GM13976 (cell line): ENCODE measurements at places on chromosomes 1 and 21.
A peak's percentile ranks its signal among the peaks of the same experiment; 100 is the strongest.

DNA sequence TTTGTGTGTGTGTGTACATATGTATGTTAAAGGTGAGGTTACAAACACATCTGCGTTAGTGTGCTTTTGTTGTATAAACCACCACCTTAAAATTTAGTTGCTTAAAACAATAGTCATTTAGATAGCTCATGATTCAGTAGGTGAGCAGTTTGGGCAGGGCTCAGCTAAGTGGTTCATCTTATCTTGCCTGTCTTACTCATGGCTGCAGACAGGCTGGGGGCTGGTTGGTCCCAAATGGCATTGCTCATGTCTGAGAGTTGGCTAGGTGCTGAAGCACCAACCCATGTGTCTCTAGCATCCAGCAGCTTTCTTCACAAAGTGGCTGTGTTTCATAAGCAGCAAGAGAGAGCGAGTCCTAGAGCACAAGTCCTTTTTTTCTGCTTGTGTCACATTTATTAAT, 91.4 kb downstream of the MACF1 start:
- no peak for DNase-seq

GRCh38 chr1:178689769-178690168, 35.3 kb upstream of the RALGPS2 start:
- DNase-seq: no peak

DNA sequence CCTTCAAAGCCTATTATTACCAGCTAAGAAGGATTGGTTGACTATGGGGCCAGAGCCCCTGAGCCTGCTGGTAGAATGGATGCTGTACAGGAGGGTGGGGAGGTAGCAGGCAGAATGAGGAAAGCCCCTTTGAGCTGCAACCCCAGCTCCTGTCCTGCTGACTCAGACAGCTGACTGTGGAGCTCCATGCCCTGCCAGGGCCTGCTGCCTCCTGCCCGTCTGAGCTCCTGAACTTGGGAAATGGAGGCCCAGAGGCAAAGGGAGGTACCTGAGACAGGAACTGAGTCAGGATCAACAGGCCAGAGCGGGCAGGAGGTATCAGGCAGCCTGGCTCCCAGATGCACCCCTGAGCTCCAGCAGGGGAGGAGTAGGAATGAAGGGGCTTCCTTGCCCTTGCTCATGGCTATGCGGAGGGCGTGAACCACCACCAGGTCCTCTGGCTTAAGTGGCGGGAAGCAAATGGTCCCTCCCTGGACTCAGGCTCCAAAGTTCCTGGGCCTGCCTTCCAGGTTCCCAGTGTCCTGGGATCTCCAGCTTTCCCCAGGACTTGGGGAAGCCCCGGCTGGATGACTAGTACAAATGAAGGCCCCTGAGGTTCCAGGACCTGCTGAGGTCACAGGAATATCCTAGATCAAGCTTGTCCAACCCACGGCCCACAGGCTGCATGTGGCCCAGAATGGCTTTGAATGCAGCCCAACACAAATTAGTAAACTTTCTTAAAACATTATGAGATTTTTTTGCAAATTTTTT, 3.9 kb upstream of the SFN start:
- DNase-seq: no peak

- no peak for DNase-seq
Measured at GRCh38 chr1:109275706-109276345, 7.1 kb downstream of the PSRC1 start.

GRCh38 chr1:68675336-68675735, 178.5 kb upstream of the DEPDC1 start:
- no peak for DNase-seq

DNA sequence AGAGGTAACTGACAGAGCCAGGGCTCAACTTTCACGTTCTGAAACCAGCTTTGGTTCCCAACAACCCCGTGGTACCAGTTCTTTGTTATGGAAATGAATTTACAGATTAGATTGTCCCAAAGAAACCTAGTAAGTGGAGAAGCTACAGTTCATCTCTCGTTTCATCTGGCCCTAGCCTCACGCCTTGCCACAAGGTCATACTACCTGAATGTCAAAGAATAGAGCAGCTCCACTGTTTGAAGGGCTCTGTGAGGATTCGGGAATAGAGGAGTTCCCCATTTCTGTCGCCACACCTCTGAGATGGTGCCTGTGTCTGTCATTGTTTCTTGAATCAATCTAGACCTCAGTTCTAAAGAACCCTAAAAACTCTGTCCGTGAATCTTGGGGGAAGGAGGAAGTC, 15.0 kb upstream of the CDC42 start:
- DNase-seq: no peak

GRCh38 chr1:247332623-247333361, 1.1 kb upstream of the ZNF496 start:
- no peak for DNase-seq

DNA sequence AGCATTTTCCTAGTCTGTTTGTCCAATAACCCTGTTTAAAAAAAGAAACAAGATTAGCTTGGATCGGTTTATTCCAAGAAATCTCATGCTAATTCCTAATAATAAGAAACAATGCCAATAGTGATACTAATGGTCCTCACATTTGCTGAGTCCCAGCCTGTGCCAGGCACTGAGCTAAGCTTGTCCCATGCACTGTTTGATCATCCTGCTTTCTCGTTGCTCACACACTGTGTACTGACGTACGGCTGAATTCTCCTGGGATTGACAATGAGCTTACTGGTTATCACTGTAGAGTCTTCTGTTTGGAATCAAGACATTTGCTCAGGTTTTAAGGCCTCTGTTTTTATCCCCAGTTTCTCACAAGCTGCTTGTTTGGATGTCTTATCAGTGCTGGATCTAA, 71.1 kb downstream of the CACNA1E start:
- no peak for DNase-seq

- no peak for DNase-seq
Measured at GRCh38 chr1:81548918-81549587, 251.7 kb upstream of the ADGRL2 start.

DNA sequence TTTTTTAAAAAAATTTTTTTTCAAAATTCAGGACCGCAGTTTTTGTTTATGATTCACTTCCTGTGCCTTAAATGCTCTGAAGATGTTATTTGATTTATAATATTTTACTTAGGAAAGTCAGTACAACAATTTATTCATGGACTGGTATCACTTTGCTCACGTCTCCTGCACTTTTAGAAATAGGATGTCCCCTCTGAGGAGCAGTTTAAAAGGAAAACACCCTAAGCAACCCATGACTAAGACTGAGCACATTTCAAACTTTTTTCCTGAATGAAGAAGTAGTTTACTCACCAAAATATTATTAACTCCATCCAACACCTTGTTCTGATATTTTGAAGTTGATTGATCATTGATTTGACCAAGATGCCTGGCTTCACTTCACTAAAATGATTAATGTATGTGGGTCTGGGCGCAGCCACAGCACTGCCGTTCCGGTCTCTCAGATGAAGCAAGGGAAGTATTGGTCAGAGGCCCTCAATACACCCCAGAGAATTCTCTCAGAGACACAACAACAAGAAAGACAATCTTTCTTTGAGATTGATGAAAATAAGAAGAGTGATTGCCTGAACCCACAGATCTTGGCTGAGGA, 223.9 kb downstream of the TGFB2 start:
- DNase-seq: no peak

GRCh38 chr1:13751458-13751871, 51.5 kb downstream of the PRDM2 start:
- peak; percentile 59 for DNase-seq

DNA sequence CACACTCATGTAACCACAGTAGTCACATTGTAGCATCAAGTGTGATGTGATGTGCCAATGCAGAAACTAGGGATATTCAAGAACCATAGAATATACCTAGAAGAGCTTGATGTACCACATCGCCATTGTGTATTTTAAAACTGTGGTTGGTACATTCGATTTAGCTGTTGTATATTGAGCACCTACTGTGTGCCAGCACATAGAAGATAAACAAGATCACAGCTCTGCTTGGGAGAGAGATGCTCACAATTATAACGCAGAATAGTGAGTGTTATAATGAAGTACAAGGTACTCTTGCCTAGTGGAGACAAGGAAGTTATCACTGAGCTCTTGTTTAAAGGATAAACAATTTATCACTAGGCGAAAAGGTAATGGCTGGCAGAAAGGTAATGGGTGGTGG, 4.7 kb downstream of the BTF3L4 start:
- no peak for DNase-seq

- DNase-seq: no peak
Measured at GRCh38 chr21:16976193-16976592, 536.6 kb upstream of the CXADR start.

GRCh38 chr21:38349111-38349746, 92.4 kb downstream of the KCNJ15 start:
- no peak for DNase-seq

GRCh38 chr1:66777831-66778230, 23.2 kb downstream of the INSL5 start:
- no peak for DNase-seq

DNA sequence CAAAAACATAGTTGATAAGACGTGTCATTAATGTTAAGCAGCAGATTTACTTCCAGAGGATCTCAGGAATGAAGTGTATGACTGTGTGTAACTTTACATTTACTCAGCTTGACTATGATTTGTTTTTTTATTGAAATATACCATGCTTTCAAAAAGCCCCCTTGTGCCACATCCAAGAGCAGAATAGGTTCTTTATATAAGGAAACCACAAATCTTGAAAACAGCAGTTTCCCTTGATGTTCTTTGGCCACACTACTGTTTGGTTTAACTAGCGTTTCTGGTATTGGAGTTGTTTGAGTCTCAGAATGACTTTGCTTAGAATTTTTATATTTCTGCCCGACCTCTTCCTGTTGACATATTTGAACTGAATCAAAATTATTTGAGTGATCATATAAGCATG, 25.0 kb downstream of the LRRC8C start:
- peak; percentile 15 for DNase-seq

GRCh38 chr1:235931171-235931738, 64.5 kb upstream of the LYST start:
- no peak for DNase-seq

DNA sequence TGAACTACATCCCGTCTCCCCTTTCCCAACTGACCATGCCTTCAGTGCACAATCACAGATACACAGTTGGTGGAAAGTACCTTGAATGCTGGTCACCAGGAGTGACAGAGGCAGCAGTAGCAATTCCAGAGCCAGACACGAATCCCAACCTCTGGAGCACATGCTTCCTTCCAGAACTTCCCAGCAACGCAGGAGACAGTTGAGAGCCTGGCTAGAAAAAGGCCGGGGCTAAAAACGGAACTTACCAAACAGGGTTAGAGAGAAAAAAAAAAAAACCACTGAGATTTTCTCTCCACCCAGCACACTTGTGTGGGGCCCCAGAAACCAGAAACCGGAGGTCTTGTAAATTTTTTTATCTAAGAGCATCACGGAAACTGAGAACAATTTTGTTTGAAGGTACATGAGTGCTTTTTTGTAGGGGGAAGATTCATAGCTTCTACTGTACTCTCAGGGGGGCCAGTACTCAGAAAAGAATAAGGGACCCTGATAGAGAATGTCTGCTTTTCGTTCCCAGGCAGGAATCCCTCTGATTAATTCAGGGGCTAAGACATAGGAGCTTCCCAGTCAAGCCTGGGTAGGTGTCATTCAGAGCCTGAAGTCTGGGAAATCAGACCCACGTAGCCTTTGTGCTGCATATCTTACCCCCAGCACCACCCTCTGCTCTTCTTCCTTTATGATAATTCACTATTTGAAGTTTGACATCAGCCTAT, at the start of gene CD48:
Gene CD48, minus strand, starts transcription at position 221 of the 710 bp plus-strand sequence. Its CDS starts 59 bp downstream, at position 162.
- peak; percentile 21 for DNase-seq

DNA sequence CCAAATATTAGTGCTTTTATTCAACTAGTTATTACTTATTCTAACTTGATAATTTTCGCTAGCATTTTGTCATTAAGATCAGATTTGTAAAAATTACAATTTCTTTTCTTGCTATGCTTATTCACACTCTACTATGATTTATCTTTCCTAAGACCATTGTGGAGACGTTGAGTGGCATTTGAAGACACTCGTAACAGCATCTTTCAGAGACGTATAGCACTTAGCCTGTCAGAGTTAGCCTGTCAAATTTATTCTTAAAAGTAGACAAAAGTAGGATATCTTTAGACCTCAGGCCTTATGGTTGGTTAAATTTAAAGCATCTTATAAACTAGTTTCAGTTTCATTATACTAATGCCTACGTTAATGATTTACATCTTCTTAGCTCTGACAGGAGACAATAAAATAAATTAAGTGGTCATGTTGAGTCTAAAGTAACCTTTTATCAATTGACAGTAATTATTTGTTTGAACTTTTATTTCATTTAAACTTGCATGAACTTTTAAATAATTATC, 1410.1 kb downstream of the MRPL39 start:
- no peak for DNase-seq

GRCh38 chr1:173476665-173477285, 360 bp upstream of the PRDX6 start:
- peak; percentile 95 for DNase-seq

- no peak for DNase-seq
Measured at GRCh38 chr1:111369645-111370044, 57.9 kb downstream of the OVGP1 start.

DNA sequence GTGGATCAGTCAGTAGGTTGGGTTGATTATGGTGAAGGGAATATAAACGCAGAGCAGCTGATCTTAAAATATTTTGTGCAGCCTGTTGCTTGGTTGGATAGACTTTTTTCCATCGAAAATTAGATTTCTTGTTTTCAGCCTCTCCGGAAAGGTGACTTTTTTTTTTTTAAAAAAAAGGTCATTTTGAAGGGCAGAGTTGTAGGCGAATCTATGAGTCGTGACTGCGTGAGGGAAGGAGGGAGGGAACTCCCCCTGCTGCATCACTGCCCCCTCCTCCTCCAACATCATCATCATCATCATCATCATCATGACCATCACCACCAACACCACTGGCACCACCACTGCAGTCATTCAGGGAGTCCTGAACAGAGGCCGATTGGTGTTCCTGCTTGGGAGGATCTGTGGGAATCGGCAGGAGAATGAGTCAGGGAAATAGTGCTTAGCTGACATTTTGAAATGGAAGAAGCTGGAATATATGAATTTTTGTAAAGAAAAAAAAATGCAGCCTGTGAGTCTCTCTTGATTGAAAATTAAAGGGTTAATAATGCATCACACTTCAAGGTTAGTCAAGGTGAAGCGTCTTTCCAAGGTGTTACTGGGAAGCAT, 1.2 kb downstream of the ATP1B1 start:
- DNase-seq: no peak

- DNase-seq: peak; percentile 49
Measured at GRCh38 chr1:157580179-157580827, 17.6 kb downstream of the FCRL4 start.

GRCh38 chr1:222732216-222733159, 4.5 kb upstream of the FAM177B start:
- peak; percentile 61 for DNase-seq

DNA sequence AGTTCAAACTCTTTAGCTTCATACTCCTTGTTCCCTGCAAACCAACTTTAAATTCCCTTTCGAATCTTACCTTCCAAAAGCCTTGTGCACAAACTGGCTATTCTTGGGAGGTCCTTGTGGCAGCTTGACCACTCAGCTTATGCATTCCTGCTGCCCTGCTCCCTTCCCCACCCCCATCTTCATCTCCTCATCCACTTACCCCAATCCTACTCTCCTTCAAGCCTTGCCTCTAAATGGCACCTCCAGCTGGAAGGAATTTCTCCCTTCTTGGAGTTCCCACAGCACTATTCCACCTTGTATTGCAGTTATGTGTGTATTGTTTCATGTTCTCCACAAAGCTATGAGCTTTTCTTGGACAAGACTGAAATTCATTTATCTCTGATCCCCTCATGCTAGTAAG, 15.3 kb upstream of the DIRAS3 start:
- no peak for DNase-seq

- no peak for DNase-seq
Measured at GRCh38 chr1:160866695-160867260, 4.1 kb upstream of the CD244 start.

GRCh38 chr1:116390195-116390594, 17.2 kb downstream of the ATP1A1 start:
- no peak for DNase-seq
